ENCODE measurements at places on chromosomes 3 and 15. TPM values are rescaled to one million over a fixed set of nuclear protein-coding genes. Genes with fewer than 3 reads are reported as not detected.

The KLHL40 gene
- total RNA-seq, result 0.17 TPM

The NR2E3 gene
- total RNA-seq, result not detected

The GRM7 gene
- total RNA-seq, result not detected

The MESP1 gene
- total RNA-seq, result 0.26 TPM

The SMCO1 gene
- not detected for total RNA-seq
